ENCODE measurements at places on chromosomes 3 and 15.
A peak's percentile ranks its signal among the peaks of the same experiment; 100 is the strongest.

GRCh38 chr3:54681706-54682105, 246.2 kb downstream of the LRTM1 start:
- no peak for DNase-seq

- DNase-seq, result no peak
Observed at GRCh38 chr3:16439163-16439847, 74.2 kb downstream of the RFTN1 start.

GRCh38 chr15:79948761-79949160, 22.2 kb downstream of the BCL2A1 start:
- no peak for DNase-seq

DNA sequence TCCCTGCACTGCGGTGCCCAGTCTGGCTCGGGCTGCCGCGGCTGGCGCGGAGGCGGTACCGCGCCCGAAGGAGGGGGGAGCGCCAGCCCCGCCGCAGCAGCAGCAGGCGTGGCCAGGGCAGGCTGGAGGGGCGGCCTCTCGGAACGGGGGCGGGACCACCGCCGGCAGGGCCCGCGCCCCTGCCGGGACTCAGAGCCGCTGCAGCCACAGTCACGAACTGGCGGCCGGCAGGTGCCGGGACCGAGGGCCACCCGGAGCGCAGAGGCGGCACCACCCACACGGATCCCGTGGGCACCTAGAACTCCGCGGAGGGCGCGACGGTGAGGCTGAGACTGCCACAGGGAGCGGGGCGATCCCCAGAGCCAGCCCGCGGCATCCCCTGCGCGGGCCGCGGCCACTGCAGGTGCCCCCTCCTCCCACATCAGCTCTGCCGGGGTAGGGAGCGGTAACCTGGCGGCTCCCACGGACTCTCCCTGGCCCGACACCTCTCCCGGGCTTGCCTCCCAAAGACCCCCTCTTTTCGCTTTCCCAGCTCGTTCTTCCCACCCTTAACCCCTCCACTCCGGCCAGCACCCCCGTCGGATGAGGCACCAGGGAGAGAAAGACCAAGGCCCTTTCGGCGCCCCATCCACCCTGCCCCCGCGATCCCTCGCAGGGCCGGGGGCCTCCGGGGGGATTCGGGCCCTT, at the start of gene VWA5B2:
TSS of gene VWA5B2 (plus strand) at position 192 of the 687 bp plus-strand sequence. CDS start 944 bp downstream, outside the sequence.
- peak; percentile 68 for DNase-seq

GRCh38 chr3:35602395-35602936, 36.9 kb upstream of the ARPP21 start:
- DNase-seq, result no peak

DNA sequence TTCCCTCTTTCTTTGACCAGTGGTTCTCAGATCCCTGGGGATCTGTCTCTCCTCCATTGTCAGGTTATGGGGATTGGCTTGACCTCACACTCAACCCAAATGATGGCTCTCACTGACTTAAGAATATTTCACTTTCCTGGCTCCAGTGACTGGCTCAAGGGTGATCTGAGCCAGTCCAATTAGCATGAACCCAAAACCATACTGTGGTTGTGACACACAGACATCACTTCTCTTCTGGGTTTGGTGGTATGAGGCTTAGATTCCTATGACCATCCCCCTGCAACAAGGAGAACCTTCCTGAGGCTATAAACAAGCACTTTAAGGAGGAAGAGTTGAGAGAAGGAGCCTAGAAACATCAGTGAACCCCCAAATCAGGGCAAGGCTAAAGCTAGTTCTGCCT, 85.8 kb downstream of the KCNAB1 start:
- no peak for DNase-seq

GRCh38 chr3:107543666-107544065, 20.9 kb downstream of the BBX start:
- DNase-seq, result no peak

DNA sequence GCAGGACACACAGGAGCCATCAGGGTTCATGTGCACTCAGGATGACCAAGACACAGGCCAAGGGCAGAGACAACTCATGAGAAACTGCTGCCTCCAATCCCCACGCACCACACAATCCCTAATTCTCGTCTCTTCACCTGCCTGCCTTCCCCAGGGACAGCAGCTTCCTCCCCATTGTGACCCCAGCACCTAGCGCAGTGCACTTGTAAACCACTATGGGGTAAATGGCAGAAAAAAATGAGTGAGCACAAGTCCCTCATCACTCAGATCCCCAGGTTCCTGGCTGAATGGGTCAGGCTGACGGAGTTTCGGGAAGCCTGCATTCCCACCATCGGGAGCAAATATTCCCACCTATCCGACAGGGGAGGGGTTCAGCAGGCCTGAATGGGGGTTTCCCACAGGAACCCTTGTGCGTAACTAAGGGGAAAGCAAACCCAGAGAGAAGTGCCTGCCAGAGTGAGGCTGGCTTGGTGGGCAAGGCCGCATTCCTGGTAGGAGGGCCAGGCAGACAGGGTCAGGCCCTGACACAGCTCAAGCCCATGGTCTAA, 18.8 kb downstream of the PLXNB1 start:
- no peak for DNase-seq

- DNase-seq, result no peak
Observed at GRCh38 chr15:59180945-59181600, 25.6 kb upstream of the LDHAL6B start.

DNA sequence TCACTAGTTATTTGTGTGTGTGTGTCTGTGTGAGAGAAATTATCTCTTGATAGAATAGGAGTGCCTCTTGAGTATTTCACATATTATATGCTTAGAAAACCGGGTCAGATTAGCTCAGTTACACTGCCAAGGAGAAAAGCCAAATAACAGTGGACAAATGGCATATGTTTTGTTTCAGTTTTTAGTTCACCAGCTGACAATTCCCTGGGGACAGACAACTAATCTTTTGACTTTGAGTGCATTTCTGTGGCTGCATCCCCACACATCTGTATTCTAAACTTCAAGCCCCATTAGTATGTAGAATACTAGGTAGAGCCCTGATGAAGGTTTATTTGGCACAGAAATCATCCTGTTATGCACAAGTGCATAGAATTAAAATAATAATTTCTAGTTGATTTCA, 227.7 kb upstream of the CNTN3 start:
- DNase-seq, result peak; percentile 42

DNA sequence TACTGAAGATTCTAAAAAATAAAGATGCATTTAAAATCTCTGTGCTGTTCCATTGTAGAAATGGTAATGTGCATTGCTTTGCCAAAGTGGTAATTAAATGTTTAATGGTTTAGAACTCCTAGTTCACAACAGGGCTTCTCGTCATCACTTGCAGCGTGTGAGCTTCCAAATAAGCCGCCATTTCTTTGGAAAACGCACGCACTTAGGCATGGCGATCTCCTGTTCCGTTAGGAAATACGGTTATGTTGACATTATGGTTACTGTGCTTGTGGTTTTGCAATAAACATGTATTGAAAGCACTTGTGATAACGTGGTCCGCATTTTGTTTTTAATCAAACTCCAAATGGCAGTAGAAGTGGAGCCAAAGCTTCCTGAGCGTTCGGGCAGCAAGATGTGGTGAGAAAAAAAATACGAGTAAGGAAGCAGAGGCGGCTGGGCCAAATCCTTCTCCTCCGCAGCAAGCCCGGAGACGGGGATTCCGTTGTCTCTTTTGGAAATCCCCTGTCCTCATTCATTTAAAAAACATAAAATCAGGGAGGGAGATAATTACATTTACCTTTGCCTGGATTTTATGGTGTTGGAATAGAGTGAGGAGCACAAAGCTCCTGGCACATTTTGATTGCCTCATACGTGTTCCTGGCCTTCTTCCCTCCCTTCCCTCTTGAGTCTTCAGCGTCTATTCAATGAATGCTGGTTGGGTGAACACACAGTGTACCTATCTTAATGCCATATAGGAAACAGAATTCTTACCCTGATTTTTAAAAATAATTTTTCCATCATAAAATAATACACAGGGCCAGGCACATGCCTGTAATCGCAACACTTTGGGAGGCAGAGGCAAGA, 97.5 kb downstream of the SLC49A4 start:
- no peak for DNase-seq

GRCh38 chr3:65619888-65620287, 418.8 kb downstream of the MAGI1 start:
- DNase-seq, result no peak

DNA sequence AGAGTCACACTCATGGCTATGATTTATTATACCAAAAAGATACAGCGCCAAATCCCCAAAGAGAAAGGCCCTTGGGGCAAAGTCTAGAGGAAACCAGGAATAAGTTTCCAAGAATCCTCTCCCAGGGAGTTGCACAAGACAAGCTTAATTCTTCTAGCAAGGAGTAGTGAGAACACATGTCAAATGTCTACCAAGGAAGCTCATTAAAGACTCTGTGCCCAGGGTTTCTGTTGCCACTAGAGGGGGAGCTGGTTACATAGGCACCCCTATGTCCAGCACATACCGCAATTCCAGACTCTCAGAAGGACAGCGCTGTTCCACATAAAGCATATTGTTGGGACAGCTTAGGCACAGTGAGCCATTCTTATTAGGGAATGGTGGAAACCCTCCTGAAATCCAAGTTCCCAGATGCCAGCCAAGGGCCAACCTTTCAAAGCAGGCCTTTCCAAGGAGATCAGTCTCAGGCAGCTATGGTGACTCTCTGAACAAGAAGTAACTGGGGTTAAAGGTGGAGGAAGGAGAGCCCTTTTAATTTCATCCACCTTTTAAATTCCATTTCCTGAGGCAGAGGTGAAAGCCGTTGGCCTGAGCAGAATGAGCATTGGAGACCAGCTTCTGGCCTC, 194.2 kb downstream of the UACA start:
- peak; percentile 63 for DNase-seq

- DNase-seq, result no peak
Observed at GRCh38 chr3:182500289-182500688, 293.0 kb upstream of the ATP11B start.

DNA sequence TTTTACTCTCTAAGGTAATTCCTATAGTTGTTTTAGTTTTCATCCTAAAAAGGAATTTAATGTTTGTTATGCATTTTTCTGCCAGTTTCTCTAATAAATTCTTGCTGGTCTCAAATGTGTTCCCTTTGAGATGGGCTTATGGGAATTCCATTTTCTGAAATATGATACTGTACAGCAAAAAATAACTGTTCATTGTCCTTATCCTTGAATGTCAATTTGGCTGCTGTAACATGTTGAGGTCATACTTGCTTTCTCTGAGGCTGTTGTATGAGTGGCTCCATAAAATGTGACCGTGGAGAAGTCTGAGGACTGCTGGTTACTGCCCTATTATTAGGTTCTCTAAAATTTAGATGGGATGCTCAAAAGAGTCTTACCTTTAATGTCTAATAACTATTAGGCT, 266.5 kb downstream of the ADAMTS17 start:
- DNase-seq, result no peak

DNA sequence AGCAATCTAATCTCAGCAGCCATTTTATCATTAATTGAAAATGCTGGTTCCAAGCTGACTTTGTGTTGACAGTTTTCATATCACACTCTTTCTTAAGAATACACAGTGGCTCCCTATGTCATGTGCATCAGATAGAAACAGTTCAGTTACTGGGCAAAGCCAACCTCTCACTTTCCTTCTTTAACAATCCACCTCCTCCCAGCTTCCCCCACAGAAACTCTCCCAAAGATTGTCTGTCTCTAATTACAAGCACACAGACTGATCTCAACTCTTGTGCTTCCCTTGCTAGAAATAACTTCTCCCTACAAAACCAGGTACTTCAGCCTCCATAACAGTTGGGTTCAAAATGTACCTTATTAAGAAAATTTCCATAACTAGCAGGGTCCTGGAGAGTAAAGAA, 228.9 kb upstream of the WNT5A start:
- DNase-seq, result no peak

DNA sequence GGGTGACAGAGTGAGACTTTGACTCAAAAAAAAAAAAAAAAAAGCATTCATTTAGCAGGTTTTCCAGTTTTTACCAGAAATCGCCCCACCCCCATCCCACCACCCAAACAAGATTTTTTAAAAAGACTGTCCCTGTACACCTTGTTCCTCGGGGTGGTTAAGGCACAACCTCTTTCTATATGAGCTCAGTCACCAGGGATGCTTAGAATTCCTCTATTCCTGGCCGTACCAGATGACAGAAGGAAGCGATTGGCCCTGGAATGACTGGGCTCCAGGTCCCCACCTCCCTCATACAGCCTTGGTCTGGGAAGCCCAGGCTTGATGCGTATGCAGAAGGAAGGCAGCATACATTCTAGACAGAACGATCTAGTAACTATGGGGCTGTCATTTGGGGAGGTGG, 25.6 kb downstream of the IDH2 start:
- DNase-seq, result no peak

DNA sequence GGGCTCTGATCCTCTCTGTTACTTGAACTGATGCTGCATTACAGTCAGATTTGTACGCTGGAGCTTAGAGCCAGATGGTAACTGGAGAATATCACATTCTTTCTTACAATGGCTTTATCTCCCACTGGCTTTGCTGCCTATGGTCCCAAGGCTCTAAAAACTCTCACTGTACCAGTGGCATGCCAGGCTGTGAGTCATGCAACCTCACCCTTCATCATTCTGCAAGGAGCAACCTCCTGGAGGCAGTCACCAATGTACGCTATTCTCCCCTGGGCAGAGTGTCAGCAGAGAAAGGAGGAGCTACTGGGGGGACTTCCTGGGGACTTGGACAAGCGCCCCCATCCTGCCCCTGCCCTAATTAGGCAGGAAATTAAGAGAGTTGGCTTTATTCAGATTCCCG, 97.9 kb upstream of the EIF1B start:
- no peak for DNase-seq

DNA sequence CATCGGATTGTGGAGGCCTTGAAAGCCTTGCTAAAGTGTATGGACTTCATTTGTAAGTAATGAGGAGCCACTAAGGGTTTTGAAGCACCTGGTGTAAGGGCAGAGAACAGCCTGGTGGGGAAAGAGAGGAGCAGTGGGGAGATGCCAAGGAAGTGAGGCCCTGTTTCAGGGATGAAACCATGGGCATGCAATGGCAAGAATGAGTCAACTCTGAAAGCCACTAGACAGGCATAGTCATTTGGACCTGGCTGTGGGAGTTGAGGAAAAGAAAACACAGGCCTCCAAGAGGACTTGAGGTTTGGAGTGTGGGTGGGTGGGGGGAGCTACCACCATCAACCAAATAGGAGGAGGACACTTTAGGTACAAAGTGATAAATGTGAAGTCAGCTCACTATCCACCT, 7.6 kb downstream of the XCR1 start:
- DNase-seq, result no peak

- no peak for DNase-seq
Observed at GRCh38 chr3:177141471-177141870, 55.8 kb downstream of the TBL1XR1 start.

DNA sequence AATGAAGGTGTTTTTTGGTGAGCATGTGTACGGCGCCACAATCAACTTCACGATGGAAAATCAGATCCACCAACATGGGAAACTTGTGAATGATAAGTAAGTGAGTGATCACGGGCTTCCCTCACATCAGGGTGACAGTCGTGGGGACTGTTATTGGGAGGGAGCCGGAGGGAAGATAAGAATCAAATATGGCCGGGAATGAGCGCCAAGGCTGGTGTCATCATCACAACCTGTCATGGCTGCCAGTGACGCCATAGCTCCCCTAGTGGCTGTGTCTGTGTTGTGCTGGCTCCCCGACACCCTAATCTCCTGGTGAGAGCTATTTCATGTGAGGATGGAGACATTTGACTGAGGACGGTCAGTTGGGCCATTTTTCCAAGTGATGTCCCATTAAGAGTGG, 168.5 kb downstream of the SV2B start:
- no peak for DNase-seq

All from muscle of back (tissue), 13 donors.